NCI-H2081 treated with DMSO at 0.1 percent for 48 hours (cell line): ENCODE measurements at places on chromosomes 3 and 15.

- DNase-seq: no peak
Observed at GRCh38 chr3:111874177-111874820, 15.2 kb downstream of the PHLDB2 start.

DNA sequence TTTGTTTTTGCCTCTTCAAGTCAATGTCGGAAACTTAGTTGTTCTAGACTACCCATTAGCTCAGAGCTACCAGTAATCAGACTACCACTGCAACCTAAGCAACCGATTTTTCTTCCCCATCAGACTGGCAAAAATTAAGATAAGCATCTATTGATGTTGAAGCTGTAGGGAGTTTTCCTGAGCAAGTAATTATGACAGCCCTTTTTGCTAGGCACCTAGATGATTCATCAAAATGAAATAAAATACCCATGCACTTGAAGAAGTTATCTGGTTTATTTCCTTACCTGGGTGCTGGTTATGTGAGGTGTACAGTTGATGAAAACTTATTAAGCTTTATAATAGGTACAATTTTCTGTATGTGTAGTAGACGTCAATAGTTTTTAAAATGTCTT, 554 bp upstream of the COMMD4 start:
- DNase-seq: no peak

- DNase-seq: no peak
Observed at GRCh38 chr3:98188545-98188944, 22.0 kb downstream of the OR5H15 start.

- DNase-seq: no peak
Observed at GRCh38 chr3:14423197-14423743, 20.9 kb downstream of the SLC6A6 start.

- no peak for DNase-seq
Observed at GRCh38 chr3:115862849-115863248, 239.5 kb downstream of the GAP43 start.

DNA sequence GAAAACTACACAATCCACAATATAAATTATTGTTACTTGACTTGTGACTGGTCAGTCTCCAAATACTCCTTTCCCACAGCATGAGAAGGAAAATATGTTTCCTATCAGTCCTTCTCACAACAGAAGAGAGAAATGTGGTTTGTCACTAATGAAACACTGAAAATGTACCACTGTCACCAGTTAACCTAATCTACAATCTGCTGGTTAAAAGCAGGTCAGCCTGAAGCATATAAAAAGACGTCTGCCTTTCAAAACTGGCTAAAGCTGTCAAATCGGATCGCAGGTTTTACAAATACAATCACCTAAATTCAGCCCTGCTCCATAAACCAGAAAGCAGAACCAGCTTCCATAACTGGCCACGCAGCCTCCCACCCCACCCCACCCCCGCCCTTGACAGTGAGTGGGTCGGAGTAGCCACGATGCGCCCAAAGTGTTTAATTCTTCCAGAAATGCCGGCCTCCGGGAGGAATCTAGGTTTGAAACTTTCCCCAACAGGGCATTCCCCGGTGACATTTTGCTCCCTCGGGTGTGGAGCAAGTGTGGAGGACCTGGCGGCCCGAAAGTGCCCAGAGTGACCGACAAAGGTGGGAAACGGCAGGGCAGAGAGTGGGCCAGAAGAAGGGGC, 682 bp downstream of the ETFA start:
- DNase-seq: no peak
